Neural crest cell (in vitro differentiated cells): ENCODE measurements at places on chromosomes 2 and 18. TPM values are rescaled to one million over a fixed set of nuclear protein-coding genes. Genes with fewer than 3 reads are reported as not detected.

GRCh38 chr18:27030421-27030820 lies 154.7 kb downstream of the CHST9 start:
- H3K36me3 ChIP-seq = no peaks in the 10 kb centered on the region
- no peak for DNase-seq
- no peak overlapping the region for H3K27ac ChIP-seq
- H3K4me3 ChIP-seq = no peak overlapping the region
- peaks cover 15% of the 10 kb centered on the region for H3K4me1 ChIP-seq

The M1AP gene
- total RNA-seq = 0.45 and 0.77 TPM in 2 replicates

The POU3F3 gene
- total RNA-seq = 26.7 and 27.1 TPM in 2 replicates

DNA sequence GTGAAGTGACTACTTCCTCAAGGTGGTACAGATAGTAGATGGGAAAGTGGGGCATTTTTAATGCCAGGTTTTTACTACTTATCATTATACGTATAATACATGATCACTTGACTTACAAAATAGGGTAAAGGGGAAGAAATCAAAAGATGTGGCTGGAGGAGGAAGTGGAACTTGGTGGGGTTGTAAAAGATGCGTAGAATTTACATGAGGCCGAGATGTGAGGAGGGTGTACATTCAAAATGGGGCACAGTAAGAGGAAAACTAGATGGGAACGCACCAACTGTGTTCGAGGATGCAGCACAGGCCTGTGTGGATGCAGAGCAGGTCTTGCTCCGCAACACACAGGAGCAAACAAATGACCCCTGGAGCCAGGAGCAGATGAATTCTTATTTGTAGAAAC lies 403.3 kb downstream of the TXNL1 start:
- DNase-seq = no peak
- H3K4me3 ChIP-seq = peak overlapping the region; percentile 33
- peaks cover 19% of the 10 kb centered on the region for H3K36me3 ChIP-seq
- peak overlapping the region; percentile 60 for H3K27ac ChIP-seq
- H3K4me1 ChIP-seq = peaks cover 37% of the 10 kb centered on the region

The TET3 gene
- 30.2 and 30.3 TPM in 2 replicates for total RNA-seq

The MRPL33 gene
- 53.5 and 67.0 TPM in 2 replicates for total RNA-seq

The REG3A gene
- total RNA-seq = not detected in 2 replicates

- DNase-seq = no peak
- peaks cover 12% of the 10 kb centered on the region for H3K4me1 ChIP-seq
- no peak overlapping the region for H3K27ac ChIP-seq
- H3K36me3 ChIP-seq = peaks cover 3% of the 10 kb centered on the region
- H3K27me3 ChIP-seq = no peaks in the 10 kb centered on the region
Measured at GRCh38 chr2:186853951-186854350, 5.0 kb upstream of the ZSWIM2 start.

- no peaks in the 10 kb centered on the region for H3K36me3 ChIP-seq
- no peak for DNase-seq
- H3K27ac ChIP-seq = no peak overlapping the region
- no peaks in the 10 kb centered on the region for H3K27me3 ChIP-seq
Measured at GRCh38 chr2:4674007-4674406, 970.6 kb downstream of the DCDC2C start.

DNA sequence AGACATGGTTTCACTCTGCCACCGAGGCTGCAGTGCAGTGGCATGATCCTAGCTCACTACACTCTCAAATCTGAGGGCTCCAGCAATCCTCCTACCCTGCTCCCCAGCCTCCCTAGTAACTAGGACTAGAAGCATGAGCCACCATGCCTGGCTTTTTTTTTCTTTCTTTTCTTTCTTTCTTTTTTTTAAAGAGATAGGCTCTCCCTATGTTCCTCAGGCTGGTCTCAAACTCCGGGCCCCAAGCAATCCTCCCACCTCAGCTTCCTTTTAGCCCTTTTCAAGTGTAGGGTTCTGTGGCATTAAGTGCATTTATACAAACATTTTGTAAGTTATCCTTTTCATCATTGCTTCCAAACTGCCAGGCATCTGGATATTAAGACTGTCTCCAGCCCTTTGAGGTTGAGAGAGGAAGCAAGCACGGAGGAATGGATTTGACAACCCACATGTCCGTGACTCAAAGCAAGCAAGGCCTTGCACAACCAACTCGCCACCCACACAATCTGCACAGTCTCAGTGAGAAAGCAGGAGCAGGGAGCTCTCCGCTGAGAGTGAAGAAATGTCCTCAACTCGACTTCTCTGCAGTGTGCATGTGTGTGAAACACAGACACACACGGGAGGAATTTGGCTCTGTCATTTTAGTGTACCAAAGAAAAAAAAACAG lies 65.6 kb downstream of the ATP8B1 start:
- no peaks in the 10 kb centered on the region for H3K36me3 ChIP-seq
- H3K27ac ChIP-seq = no peak overlapping the region
- H3K4me1 ChIP-seq = no peaks in the 10 kb centered on the region

GRCh38 chr2:170276925-170277629 lies 99.1 kb downstream of the MYO3B start:
- DNase-seq = no peak
- H3K4me3 ChIP-seq = no peak overlapping the region
- H3K36me3 ChIP-seq = no peaks in the 10 kb centered on the region
- H3K27me3 ChIP-seq = no peaks in the 10 kb centered on the region
- H3K4me1 ChIP-seq = peaks cover 7% of the 10 kb centered on the region

DNA sequence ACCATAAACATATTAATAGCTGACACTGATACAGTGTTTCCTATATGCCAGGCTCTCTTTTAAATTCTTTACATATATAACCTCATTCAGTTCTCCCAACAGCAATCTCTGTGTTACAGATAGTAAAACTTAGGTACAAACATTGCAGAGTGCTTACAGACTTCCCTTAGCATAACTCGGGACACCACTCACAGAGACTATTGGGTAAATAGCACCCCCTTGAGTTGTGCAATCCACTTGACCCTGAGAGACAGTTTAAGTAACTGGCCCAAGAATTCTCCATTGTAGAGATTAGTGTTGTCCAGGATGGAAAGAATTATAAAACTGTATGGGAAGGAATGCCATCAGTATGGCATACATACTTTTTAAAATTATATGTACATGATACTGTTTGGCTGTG lies 110.1 kb downstream of the POLE4 start:
- no peaks in the 10 kb centered on the region for H3K36me3 ChIP-seq
- H3K27me3 ChIP-seq = no peaks in the 10 kb centered on the region
- H3K4me1 ChIP-seq = no peaks in the 10 kb centered on the region
- no peak overlapping the region for H3K27ac ChIP-seq
- DNase-seq = no peak

- DNase-seq = no peak
- no peak overlapping the region for H3K4me3 ChIP-seq
- H3K27me3 ChIP-seq = no peaks in the 10 kb centered on the region
- peaks cover 28% of the 10 kb centered on the region for H3K4me1 ChIP-seq
- peak overlapping the region; percentile 39 for H3K27ac ChIP-seq
Measured at GRCh38 chr2:202018950-202019349, 14.7 kb upstream of the FZD7 start.

The SLC4A3 gene
- 10.0 and 11.4 TPM in 2 replicates for total RNA-seq

- H3K4me3 ChIP-seq = no peak overlapping the region
- no peaks in the 10 kb centered on the region for H3K36me3 ChIP-seq
- no peak overlapping the region for H3K27ac ChIP-seq
- no peak for DNase-seq
- H3K4me1 ChIP-seq = peaks cover 29% of the 10 kb centered on the region
Measured at GRCh38 chr2:85954590-85955458, 66.0 kb upstream of the ST3GAL5 start.

The SKOR2 gene
- total RNA-seq = 0.96 and 1.4 TPM in 2 replicates

DNA sequence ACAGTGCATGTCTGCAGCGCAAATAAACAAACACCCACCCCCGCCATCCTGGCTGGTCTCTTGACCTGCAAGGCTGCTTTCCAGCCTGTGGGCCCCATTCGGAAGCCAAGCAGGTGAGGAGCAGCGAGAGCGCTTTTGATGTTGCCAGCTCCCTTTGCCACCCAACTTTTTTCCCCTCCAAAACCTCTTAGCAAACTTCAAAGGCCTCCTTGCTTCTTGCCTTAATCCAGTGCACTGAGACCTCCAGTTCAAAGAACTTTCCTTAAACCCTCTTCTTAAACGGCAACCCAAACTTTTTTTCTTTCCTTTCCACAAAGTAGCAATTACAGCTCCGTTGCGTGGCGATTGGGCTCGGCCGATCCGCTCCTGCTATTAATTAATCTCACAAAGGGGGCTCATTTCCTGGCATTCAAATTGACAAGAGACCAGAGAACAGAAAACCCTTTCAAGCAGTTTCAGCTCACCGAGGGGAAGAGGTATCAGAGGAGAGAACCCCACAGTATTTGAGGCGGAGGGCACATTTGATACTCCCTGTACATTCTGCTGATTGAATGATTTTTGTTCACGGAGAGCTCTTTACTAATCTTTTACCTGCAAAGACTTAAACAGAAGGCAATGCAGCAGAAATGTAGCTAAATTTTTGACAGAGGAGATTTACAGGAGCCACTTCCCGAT lies 531.4 kb downstream of the TMEM182 start:
- H3K27me3 ChIP-seq = no peaks in the 10 kb centered on the region
- H3K27ac ChIP-seq = peak overlapping the region; percentile 94
- H3K36me3 ChIP-seq = no peaks in the 10 kb centered on the region
- H3K4me3 ChIP-seq = peak overlapping the region; percentile 55

- no peak overlapping the region for H3K4me3 ChIP-seq
- no peak for DNase-seq
- H3K27me3 ChIP-seq = no peaks in the 10 kb centered on the region
Measured at GRCh38 chr18:22983175-22983574, 50.0 kb downstream of the RBBP8 start.

- H3K27ac ChIP-seq = no peak overlapping the region
- no peaks in the 10 kb centered on the region for H3K4me1 ChIP-seq
- no peak for DNase-seq
Measured at GRCh38 chr18:8151181-8151580, 458.1 kb upstream of the RAB12 start.

- H3K27ac ChIP-seq = no peak overlapping the region
- no peaks in the 10 kb centered on the region for H3K27me3 ChIP-seq
- DNase-seq = no peak
- peaks cover 7% of the 10 kb centered on the region for H3K4me1 ChIP-seq
- no peaks in the 10 kb centered on the region for H3K36me3 ChIP-seq
Measured at GRCh38 chr2:26477126-26477910, 606 bp downstream of the OTOF start.

The CXCR2 gene
- total RNA-seq = not detected in 2 replicates

The CXCR1 gene
- total RNA-seq = not detected in 2 replicates

DNA sequence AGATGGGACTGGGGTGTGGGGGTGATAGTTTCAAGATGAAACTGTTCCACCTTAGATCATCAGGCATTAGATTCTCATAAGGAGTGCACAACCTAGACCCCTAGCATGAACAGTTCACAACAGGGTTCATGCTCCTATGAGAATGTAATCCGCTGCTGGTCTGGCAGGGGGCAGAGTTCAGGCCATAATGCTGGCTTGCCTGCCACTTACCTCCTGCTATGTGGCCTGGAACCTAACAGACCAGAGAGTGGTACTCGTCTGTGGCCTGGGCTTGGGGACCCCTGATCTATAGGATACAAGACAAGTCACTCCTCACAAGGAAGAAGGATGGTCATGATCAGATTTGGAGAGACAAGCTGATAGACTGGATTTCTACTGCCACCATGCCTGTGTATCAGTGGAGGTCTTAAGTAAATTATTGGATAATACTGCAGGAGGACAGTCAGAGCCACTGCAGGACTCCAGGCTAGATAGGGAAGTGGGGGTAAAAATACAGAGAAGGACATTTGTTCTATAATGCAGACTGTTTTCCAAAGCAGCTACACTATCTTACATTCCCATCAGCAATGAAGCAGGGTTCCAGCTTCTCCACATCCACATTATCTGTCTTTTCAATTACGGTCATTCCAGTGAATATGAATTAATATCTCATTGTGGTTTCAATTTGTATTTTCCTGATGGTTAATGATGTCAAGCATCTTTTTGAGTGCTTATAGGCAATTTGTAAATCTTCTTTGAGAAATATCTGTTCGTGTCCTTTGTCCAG lies 28.8 kb upstream of the APOB start:
- no peak for DNase-seq
- H3K4me1 ChIP-seq = no peaks in the 10 kb centered on the region
- H3K4me3 ChIP-seq = no peak overlapping the region

The IL36A gene
- not detected in 2 replicates for total RNA-seq

The GATA6 gene
- not detected in 2 replicates for total RNA-seq

The ANKRD29 gene
- 0.61 and 0.96 TPM in 2 replicates for total RNA-seq

DNA sequence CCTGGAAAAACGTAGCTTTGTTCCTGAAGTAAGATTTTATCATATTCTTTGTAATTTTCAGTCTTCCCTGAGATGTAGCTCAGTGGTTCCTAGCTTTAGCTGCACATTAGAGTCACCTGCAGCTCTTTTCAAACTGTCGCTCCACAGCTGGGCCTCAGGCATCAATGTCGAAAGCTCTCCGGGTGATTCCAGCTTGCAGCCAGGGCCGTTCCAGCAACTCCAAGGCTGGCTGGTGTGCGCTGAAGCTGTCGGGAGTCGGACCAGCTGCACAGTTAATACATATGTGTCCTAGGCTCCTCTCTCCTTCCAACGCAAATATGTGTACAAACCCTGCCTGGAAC lies 609 bp upstream of the ZNF2 start:
- peaks cover 36% of the 10 kb centered on the region for H3K4me1 ChIP-seq
- peak overlapping the region; percentile 100 for H3K4me3 ChIP-seq
- H3K27ac ChIP-seq = peak overlapping the region; percentile 98
- no peak for DNase-seq
- H3K27me3 ChIP-seq = no peaks in the 10 kb centered on the region

The ZNF892 gene
- total RNA-seq = 18.9 and 20.2 TPM in 2 replicates

The PSMA8 gene
- not detected in 2 replicates for total RNA-seq

DNA sequence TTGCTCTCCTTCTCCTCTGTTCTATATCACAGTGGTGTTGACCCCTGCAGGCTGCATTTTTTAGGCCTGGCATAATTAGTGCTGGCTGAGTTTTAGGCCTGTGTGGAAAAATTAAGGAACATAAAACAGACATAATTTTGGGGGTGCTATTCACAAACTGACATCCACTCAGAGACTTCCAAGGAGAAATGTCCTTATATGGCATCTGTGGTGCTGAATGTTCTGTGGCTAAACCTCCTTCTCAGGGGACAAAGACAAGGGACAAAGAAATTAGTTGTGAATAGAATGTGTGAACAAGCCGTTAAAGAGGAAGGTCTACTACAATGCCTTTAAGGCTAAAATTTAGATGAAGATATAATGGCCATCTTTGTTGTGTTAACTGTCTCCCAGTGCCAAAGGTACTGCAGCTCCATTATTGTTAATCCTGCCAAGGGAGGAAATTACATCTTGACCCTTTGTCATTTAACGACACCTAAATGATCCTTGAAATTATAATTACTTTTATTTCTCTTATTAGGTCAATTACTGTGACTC lies 870.0 kb upstream of the CHAC2 start:
- H3K36me3 ChIP-seq = no peaks in the 10 kb centered on the region
- no peak overlapping the region for H3K27ac ChIP-seq
- peaks cover 7% of the 10 kb centered on the region for H3K4me1 ChIP-seq
- H3K27me3 ChIP-seq = no peaks in the 10 kb centered on the region

The LAMA3 gene
- 0.25 and 0.35 TPM in 2 replicates for total RNA-seq

The MOGAT1 gene
- 0.30 TPM in 1 of 2 replicates, not detected in the other for total RNA-seq

DNA sequence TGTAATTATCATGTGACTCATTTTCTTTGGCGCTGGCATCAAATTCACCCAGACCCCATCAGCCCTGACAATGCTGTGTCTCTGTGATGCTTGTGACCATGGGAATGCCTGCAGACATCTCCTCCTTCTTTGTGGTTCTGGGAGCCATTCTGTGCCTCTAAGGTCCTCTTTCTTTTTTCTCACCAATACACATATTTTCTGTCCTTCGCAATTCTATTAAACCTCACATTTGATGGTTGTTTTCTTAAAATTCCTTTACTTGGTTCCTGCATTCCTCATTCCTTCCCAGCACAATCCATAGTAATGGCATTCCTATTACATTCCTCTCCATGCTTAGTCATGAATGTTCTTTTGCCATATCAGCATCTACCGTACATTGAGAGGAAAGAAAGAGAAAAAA lies 375.3 kb downstream of the PIK3C3 start:
- H3K36me3 ChIP-seq = no peaks in the 10 kb centered on the region
- no peaks in the 10 kb centered on the region for H3K27me3 ChIP-seq
- no peak overlapping the region for H3K27ac ChIP-seq
- DNase-seq = no peak
- no peaks in the 10 kb centered on the region for H3K4me1 ChIP-seq

The UGT1A5 gene
- not detected in 2 replicates for total RNA-seq
